ENCODE measurements at places on chromosomes 13 and 19.

DNA sequence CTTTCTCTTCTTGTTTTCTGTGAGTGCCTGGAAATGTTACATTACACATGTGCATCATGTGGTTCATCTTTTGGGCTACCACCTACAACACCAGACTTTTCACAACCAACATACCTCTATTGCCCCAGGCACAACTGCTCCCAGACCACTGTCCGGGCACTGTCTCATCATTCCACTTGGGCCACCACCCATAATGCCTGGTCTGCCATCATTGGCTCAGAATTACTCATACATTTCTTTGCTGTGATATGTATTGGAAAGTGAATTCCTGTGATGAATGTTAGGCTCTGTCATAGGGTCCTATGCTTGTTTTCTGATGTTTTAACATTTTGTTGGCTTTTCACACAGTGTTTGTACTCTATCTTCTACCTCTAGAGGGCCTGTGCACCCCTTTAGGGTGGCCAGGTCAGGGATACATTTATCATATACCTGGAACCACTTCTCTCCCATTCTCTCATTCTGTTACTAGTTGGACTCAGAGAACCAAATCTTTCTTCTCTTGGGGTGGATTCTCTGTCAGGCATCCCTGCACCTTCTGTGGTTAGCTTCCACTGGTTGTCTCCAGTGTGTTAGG lies 172.8 kb downstream of the NHLRC3 start:
- no peak for DNase-seq

- DNase-seq, result no peak
These were observed 20.8 kb downstream of the RANBP3 start for GRCh38 chr19:5957170-5957569.

DNA sequence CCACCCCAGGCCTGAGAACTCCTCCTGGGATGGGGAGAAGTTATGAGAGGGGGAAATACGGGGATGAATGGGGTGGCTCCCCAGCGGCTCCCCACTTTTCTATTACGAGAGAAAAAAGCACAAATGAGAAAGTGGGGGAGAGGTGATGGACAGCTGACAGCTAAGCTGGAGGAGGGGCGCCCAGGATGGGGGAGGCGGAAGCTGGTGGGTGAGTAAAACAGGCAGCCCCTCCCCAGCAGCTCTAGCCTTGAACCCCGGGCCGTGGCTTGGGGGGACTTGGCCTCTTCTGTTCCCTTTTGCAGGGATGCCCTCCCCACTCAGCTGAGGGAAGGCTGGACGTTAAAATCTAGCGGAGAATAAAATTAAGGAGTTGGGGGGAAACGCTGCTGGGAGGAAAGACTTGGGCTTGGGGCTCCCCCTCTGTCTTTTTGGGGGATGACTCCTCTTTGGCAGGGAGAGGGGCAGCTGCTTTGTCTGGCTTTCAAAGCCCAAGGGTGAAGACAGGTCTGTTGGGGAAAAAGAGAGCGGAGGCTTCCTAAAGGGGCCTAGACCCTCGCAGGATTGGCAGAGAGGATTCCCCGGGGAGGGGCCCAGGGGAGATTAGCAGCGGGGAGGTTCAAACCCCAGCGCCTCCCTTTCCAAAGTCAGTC lies 1.4 kb upstream of the SAMD1 start:
- no peak for DNase-seq

DNA sequence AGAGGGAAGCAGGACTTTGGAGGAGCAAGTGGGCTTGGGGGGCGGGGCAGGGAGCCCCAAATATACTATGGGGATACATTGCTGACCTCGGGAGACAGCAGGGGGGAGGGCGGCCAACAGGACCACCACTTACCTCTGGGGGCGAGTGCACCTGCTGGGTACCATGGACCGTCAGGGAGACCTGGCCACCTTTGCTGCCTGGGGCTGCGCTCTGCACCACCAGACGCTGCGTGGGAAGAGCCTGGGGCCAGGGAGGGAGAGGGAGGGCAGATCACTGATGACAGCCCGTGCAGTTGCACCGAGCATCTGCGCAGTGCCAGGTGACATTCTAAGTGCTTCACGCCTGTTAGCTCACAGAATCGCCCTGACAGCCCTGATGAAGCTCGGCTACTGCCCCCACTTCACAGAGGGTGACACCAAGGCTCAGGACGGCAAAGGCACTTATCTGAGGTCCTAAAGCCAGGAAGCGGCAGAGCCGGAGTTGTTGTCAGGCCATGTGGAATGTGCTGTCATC lies 24.1 kb downstream of the RFX1 start:
- DNase-seq, result no peak

DNA sequence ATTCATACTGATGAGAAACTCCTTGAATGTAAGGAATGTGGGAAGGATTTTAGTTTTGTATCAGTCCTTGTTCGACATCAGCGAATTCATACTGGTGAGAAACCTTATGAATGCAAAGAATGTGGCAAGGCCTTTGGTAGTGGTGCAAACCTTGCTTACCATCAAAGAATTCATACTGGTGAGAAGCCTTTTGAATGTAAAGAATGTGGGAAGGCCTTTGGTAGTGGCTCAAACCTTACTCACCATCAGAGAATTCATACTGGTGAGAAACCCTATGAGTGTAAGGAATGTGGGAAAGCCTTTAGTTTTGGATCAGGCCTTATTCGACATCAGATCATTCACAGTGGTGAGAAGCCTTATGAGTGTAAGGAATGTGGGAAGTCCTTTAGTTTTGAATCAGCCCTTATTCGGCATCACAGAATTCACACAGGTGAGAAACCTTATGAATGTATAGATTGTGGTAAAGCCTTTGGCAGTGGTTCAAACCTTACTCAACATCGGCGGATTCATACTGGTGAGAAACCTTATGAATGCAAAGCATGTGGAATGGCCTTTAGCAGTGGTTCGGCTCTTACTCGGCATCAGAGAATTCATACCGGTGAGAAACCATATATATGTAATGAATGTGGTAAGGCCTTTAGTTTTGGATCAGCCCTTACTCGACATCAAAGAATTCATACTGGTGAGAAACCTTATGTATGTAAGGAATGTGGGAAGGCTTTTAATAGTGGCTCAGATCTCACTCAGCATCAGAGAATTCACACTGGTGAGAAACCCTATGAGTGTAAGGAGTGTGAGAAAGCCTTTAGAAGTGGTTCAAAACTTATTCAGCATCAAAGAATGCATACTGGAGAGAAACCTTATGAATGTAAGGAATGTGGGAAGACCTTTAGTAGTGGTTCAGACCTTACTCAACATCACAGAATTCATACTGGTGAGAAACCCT lies 26.6 kb downstream of the ZNF345 start:
- no peak for DNase-seq

DNA sequence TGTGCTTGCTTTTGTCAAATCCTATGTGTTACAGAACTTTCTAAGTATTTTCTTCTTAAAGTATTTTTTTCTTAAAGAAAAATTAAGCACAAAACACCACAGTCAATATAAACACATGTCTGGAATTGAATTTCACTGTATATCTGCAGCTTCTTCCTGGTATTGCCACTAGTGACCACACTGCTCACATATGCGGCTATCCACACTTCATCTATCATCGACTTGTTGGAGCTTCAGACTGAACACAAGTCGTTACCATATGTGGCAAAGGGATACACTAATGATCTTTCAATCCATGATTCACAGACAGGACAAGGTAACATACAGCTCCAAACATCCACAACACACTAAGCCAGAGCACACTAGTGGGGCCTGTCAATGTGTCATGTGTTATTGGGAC lies 498.4 kb upstream of the ARGLU1 start:
- no peak for DNase-seq

GRCh38 chr19:36916991-36917390 lies 859 bp downstream of the ZNF568 start:
- DNase-seq, result no peak

DNA sequence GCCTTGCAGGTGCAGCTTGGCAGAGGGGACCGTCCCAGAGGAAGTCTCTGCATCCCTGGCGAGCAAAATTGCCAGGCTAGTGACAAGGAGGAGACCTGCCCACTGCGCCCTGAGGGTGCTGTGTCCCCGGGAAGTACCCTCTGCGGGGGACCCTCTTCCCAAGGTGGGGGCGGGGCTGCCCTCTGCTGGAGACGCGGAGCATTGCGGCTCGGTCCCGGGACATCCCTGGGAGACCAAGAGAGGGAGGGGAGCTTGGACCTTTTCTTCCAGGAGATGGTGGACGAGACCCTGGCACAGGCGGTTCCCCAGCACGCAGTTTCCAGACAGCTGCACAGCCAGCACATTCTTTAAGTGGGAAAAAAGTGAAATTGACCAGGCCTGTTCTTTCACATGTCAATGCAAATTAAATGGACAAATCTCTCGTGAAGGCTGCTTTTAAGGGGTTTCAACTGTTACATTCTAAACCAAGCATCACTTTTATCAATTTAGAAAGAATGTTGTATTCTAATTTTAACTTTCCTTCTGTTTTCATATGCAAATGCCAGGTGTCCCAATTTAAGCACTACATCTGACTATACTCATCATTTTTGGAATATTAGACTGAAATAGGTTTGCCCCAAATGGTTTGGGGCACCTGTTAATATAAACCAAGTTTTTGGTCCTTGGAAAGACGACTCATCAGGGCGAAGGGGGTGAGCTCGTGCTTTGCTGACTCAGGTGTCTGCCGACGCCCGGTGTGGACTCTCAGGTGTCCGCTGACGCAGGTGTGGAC lies 60.7 kb downstream of the MCF2L start:
- DNase-seq, result peak; percentile 26

- no peak for DNase-seq
These were observed 48.4 kb downstream of the SERP2 start for GRCh38 chr13:44421853-44422525.

DNA sequence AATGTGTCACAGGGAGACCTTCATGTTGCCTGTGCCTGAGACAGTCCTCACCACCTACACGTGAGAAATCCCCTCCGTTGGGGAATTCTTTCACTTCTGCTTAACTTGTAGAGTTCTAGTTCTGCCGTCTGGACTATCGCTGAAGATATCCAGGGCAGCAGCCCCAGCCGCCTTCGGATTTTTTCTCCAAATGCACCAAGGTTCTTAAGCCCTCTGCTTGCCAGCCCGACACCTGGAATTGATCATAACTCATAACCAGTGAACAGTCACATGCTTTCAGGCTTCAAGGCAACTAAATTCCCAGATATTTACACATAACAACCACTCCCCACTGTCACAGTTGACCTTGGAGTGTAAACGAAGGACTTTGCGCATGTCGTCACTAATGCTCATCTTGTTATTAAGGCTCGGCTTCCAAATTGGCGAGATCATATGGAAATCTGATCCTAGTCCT lies 114.4 kb downstream of the RAB20 start:
- DNase-seq, result no peak

DNA sequence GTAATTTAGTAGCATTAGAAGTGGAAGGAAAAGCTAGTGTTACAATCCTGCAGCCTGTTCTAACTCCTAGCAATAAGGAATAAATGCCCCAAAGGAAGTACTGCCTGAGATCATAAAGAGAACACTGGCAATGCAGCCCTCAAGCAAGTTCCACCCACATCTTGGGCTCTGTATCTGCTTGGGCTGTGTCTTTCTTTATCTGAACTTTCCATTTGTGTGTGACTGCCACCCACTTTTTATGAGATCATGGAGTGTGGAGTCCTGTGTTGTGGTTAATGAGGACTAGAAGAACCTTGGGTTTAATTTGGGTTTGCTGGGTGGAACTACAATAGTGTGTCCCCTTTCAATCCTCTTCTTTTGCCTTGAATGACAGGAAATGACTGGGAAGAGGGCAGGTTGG lies 38.2 kb downstream of the RFXAP start:
- DNase-seq, result no peak

GRCh38 chr19:31499281-31500196 lies 150.3 kb upstream of the TSHZ3 start:
- DNase-seq, result no peak

DNA sequence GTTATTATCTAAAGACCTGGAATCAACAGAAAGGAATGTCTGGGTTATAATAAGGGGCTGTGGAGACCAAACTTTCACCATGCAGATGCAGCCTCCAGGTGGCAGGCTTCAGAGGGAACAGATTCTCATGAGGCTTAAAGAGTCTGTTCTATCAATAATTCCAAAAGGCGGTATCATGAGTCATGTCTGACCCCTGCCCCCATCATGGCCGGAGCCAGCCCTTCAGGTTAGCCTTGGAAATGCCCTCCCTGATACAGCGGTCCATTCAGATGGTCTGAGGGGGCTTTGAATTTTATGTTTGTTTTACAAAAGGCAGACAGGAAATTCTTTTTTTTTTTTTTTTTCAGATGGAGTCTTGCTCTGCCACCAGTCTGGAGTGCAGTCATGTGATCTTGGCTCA lies 21.7 kb upstream of the LAMP1 start:
- DNase-seq, result no peak

- no peak for DNase-seq
These were observed 253.3 kb downstream of the LIG4 start for GRCh38 chr13:107961849-107962608.

DNA sequence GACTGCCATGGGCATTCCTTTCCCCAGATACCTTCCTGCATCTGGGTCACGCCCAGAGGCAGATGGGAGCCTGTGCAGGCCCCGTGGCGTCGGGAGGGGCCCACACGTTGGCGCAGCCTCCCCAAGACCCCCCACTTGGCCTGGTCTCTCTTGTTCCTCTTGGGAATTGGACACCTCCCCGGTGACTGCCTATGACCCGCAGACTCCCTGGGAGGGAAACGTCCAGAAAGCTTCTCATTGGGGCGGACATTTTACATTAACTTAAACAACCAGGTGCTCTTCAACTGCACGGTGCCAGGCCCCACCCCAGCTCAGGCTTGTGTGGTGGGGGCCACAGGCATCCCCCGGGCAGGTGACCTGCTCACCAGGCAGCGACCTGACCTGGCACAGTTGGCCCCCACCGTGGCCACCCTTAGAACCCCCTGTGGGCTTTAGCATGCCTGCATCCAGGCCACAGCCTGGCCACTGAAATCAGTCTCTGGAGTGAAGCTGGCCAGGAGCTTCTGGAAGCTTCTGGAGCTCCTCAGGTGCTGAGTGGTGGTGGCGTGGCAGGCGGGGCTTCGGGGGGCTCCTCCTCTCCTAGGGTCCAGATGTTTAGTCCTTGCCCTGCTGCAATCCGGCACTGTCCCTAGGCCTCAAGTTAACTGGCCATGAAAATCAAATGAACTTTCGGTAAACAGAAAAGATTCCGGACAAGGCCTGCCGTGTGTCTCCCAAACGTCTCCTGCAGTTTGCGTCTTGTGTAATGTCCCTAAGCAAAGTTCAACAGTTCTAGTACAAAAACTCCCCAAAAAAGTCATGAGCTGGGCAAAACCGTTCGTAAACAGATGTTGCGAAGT lies 8.5 kb upstream of the PROZ start:
- no peak for DNase-seq

GRCh38 chr19:51018745-51019543 lies 565 bp downstream of the KLK10 start:
- DNase-seq, result no peak

GRCh38 chr13:21929400-21929799 lies 258.5 kb downstream of the FGF9 start:
- DNase-seq, result no peak

DNA sequence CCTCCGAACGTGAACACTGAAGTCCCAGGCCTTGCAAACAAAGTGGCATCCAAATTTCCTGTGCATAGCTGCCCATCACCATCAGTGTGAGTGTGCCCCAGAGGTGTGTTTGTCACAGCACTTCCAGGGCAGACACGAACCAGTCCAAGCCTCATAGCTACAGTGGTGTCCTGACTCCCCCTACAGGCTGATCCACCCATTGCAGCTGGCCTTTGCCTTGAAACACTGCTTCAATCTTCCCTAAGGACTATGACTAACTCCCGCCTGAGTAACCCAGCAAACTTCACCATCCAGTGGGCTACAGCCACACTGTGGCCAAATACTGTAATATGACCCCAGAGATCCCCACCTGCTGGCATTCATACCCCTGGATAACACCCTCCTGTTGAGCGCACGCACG lies 3.9 kb downstream of the ZNF266 start:
- DNase-seq, result peak; percentile 20
